Heart left ventricle (tissue), 16 donors: ENCODE measurements at places on chromosomes 6 and 20. TPM values are rescaled to one million over a fixed set of nuclear protein-coding genes. Genes with fewer than 3 reads are reported as not detected.

PDYN gene
- polyA plus RNA-seq: not detected

TRIM40 gene
- not detected for polyA plus RNA-seq

GPX5 gene
- polyA plus RNA-seq: not detected

TENT5A gene
- 15.4 TPM for polyA plus RNA-seq

TSPO2 gene
- not detected for polyA plus RNA-seq

OXT gene
- polyA plus RNA-seq: not detected

JPH2 gene
- 144 TPM for polyA plus RNA-seq

EIF6 gene
- polyA plus RNA-seq: 32.8 TPM

DNA sequence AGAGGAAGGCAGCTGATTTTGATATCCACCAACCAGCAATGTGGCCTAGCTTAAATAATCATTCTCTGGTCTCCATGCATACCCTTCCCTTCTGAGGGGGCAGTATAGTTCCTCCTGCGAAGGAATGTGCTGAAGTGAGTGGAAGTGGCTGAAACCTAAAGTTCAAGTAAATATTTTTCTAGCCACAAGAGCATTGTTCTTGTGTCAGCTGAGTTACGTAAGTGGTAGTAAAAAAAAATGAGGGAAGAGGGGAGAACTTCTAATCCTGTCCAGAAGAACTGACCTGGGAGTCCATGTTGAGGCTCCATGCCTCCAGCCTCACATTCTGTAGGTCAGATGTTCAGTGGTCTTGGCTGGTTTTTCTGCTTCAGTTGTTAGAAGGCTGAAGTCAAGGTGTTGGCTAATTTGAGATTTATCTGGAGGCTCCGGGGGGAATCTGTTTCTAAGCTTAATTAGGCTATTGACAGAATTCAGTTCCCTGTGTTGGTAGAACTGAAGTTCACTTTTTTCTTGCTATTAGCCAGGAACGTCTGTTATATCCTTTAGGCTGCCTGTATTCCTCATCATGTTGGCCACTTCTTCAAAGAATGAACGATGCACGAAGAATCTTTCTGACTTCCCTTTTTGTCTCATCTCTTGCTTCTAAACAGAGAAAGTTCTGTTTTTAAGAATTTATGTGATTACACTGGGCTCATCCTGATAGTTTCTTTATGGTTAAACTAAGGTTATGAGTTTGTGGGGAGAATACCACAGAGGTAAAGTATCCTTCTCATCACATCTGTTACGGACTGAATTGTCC is 207.1 kb upstream of the PRSS16 start:
- DNase-seq: no peak
- H3K36me3 ChIP-seq: no peaks in the 10 kb centered on the region
- no peak overlapping the region for H3K27ac ChIP-seq
- no peaks in the 10 kb centered on the region for H3K4me1 ChIP-seq
- H3K27me3 ChIP-seq: peaks cover 25% of the 10 kb centered on the region
- no peak overlapping the region for H3K4me3 ChIP-seq

GRCh38 chr6:15365273-15365687 is 119.4 kb downstream of the JARID2 start:
- peak overlapping the region; percentile 19 for H3K4me3 ChIP-seq
- peaks cover 37% of the 10 kb centered on the region for H3K4me1 ChIP-seq
- DNase-seq: peak; percentile 92

DNA sequence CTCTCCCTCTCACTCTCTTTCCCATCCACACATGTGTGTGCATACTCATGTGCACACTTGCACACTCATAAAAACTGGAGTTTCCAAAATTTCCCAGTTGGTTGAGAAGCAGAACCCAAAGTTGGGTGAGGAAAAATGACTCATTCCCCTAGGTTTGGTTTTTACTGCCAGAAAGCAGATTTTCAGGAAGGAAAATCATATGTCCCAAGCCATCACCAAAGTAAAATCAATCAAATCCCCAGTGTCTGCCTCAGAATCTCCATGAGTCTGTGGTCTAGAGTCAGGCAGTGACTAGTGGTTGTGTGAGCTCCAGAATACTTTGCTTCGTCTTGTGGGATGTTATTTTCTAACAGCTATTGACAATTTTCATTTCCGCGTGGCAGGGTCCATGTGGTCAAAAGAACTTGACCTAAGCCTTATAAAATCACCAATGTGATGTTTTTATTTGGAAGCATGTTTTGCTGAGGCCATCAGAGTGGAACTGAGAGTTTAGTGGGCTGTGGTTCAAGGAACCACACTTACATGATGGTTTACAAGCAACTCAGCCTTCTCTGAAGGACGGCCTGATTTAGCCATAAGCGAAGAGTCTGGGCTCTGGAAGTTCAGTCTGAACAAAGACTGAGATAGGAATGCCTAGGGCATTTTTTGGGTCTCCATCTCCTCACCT is 81.9 kb upstream of the CCN6 start:
- no peak overlapping the region for H3K27ac ChIP-seq
- no peaks in the 10 kb centered on the region for H3K27me3 ChIP-seq
- no peak overlapping the region for H3K4me3 ChIP-seq
- no peaks in the 10 kb centered on the region for H3K36me3 ChIP-seq
- H3K4me1 ChIP-seq: peaks cover 20% of the 10 kb centered on the region

DNA sequence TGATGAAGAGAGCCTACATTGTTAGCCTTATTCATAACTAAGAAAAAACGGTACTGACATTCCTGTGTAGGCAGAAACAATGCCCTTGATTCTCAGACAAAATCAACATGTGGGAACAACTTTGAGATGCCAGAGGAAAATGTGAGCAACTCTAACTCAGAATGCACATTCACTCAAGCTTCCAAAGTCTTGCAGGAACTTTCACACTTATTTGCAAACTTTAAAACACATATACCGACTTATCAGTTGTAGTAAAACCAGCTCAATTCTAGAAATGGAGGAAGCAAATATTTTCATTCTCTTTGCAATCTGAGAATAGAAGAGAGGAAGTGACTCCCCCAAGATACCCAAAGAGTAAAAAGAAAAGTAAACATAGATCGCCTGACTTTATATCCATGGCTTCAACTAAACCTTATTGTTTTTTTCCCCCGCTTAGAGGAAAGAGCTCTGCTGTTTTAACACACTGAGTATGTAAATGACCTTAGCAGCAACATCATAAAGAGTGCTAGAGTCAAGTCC is 117.6 kb downstream of the EPB41L2 start:
- no peaks in the 10 kb centered on the region for H3K4me1 ChIP-seq
- no peaks in the 10 kb centered on the region for H3K36me3 ChIP-seq
- H3K4me3 ChIP-seq: no peak overlapping the region
- no peaks in the 10 kb centered on the region for H3K27me3 ChIP-seq
- DNase-seq: no peak
- H3K27ac ChIP-seq: no peak overlapping the region

DNA sequence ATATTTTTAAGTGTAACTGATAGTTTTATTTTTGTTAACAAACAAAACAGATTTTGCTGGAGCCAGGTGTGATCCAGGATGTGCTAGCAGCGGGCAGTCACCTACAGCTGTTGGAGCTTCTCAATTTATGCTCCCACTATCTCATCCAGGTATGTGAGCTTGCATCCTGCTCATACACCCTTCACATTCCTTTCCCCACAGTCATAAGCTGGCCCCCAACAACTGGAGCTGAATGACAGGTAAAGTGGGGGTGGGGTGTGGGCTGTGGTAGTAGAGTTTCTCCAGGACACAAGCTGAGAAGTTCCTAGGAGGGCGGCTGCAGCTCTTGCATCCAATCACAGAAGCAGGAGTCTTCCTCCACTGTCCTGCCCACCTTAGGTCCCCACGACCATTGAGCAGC is 140.1 kb downstream of the KLHL32 start:
- no peak overlapping the region for H3K4me3 ChIP-seq
- H3K4me1 ChIP-seq: no peaks in the 10 kb centered on the region
- no peaks in the 10 kb centered on the region for H3K27me3 ChIP-seq
- no peak for DNase-seq

GRCh38 chr20:50501972-50502745 is 8.0 kb upstream of the PTPN1 start:
- H3K27ac ChIP-seq: peak overlapping the region; percentile 32
- H3K36me3 ChIP-seq: no peaks in the 10 kb centered on the region
- DNase-seq: peak; percentile 33

- H3K27ac ChIP-seq: peak overlapping the region; percentile 74
- peaks cover 21% of the 10 kb centered on the region for H3K36me3 ChIP-seq
- no peaks in the 10 kb centered on the region for H3K27me3 ChIP-seq
- H3K4me1 ChIP-seq: peaks cover 57% of the 10 kb centered on the region
- DNase-seq: peak; percentile 70
Measured at GRCh38 chr20:25225642-25226432, 22.0 kb upstream of the PYGB start.

DNA sequence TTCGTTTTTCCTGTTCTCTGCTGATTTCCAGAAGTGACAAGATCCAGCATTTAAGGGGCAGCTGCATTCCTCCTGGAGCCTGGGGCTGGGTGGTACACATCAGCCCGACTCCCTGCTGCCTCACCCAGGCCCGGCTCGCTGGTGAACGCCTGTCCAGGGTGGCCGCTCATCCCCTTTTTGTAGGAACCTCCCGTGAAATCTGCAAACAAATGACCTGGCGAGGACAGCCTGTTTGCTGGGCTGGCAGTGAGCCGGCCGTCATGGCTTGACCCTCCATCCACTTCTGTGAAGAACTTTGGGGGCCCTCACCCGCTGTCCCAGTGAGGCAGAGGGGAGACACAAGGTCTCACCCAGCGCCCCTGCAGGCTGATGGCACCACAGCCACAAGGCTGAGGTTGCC is 39.0 kb downstream of the PYGB start:
- no peak overlapping the region for H3K4me3 ChIP-seq
- no peak for DNase-seq
- peaks cover 98% of the 10 kb centered on the region for H3K36me3 ChIP-seq
- peaks cover 18% of the 10 kb centered on the region for H3K4me1 ChIP-seq
- no peaks in the 10 kb centered on the region for H3K27me3 ChIP-seq
- H3K27ac ChIP-seq: no peak overlapping the region

- H3K36me3 ChIP-seq: no peaks in the 10 kb centered on the region
- H3K27me3 ChIP-seq: no peaks in the 10 kb centered on the region
- H3K27ac ChIP-seq: no peak overlapping the region
- peaks cover 15% of the 10 kb centered on the region for H3K4me1 ChIP-seq
- no peak for DNase-seq
Measured at GRCh38 chr20:62584671-62585460, 57.4 kb upstream of the SLCO4A1 start.

- no peak for DNase-seq
- no peaks in the 10 kb centered on the region for H3K27me3 ChIP-seq
- H3K4me3 ChIP-seq: no peak overlapping the region
- no peaks in the 10 kb centered on the region for H3K4me1 ChIP-seq
- H3K36me3 ChIP-seq: no peaks in the 10 kb centered on the region
Measured at GRCh38 chr6:429515-430121, 38.1 kb downstream of the IRF4 start.
